ENCODE measurements at places on chromosomes 1 and 21.

- DNase-seq = no peak
Measured at GRCh38 chr1:33624991-33625870, 152.8 kb downstream of the ZSCAN20 start.

DNA sequence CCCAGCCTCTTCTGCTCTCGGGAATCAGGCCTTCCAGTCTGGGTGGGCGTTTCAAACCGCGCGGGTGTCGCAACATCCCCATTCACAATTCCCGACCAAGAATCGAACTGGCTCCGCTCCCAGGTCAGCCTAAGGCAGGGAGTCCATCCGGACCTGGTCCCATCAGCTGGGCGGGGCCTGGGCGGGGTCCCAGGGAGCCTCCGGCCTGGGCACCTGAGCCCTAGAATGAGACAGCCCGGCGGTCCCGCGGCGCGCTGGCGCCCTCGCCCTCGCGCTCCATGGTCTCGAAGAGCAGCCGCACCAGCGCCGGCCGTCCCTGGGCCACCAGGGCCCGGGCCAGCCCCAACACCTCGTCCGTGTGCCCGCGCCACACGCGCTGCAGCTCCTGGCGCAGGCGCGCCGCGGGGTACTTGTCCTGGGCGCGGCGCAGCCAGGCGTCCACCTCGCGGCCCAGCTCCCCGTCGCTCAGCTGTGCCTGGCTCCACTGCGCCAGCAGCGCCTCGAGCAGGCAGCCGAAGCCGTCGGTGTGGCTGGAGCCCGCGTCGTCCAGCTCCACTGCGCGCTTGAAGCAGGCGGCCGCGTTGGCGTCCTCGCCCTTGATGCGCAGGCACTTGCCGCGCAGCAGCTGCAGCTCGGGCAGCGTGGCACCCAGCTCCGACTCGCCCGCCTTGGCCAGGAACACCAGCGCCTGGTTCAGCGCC is 16.9 kb upstream of the PARS2 start:
- no peak for DNase-seq

GRCh38 chr21:29074007-29074376 is 544 bp upstream of the CCT8 start:
- DNase-seq = no peak

- DNase-seq = peak; percentile 2
Measured at GRCh38 chr21:33643658-33644311, 1.5 kb downstream of the ITSN1 start.

GRCh38 chr1:219660666-219661463 is 48.0 kb upstream of the ZC3H11B start:
- peak; percentile 95 for DNase-seq

GRCh38 chr1:84259989-84260388 is 41.5 kb upstream of the SAMD13 start:
- no peak for DNase-seq

DNA sequence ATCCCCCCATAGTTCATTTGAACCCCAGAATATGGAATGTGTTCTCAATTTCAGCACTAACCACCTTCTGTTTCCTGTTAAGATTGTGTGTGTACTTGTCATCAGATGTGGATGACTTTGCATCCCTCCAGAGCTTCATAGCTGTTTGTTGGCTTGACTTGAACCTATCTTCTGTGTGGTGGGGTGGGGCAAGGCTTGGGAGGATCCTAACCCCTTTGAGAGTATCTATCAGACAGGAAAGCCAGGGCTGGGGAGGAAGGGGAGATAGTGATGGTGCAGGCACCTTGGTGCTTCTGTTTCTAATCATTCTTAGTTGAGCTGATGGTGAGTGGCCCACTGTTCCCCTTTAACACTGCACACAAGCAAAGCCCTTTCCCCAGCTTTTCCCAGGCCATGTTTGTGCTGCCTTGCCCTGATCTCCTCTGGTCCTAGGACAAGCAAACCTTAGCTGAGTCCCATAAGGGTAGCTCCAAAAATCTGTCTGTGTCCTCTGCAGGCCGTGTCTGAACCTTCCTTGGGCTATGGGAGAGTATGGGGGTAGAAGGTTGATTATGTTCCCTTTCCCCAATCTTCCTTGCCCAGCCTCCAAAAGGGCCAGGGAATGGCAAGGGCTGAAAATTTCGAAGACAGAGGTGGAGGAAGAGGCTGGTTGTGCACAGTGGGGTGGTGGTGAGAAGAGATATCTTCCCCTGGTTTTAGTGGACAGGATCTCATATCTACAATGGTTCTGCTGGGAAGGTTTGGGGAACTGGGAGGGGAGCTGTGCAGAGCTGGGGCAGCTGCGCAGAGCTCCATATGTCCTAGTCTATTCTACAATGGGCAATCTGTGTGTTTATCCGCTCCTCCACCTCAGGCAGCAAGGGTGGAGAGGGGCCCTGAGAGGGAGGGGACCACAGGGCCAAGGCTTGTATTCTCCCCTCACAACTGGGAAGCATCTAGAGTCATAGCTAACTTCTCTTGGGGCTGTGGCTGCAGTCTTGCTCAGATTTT is 1.4 kb downstream of the NHLH1 start:
- no peak for DNase-seq

DNA sequence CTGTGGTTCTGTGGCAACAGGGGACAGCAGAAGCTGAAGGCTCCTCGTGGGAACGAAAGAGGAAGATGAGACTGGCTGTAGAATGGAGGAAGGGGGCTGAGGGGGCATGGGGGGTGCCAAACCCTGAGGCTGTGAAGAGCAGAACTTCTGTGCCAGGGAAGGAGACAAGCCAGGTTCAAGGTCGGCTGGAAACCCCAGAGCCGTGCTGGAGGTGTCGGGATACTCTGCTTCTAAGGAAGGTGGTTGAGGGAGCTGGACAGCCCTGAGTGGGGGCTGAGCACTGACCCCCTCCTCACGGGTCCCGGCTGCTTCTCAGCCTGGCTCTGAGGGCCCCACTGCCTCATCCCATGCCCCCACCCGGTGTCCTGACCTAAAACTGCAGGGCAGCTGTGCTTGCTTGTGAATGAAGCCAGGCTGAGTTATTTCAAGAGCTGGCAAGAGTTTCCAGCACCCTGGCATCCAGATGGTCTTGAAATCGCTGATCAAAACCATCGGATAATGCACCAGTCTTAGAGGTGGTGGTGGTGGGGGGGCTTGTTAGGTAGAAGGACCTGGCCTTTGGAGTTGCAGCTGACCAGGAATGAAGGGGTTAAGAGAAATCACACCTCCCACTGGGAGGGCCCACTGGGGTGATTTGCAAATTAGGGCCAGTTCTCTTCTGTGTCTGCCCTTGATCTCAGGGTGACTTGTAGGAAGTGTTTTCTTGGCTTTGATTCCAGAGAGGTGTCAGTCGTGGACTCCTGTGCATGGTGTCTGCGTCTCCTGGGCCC is 218.9 kb upstream of the C1orf174 start:
- DNase-seq = no peak

DNA sequence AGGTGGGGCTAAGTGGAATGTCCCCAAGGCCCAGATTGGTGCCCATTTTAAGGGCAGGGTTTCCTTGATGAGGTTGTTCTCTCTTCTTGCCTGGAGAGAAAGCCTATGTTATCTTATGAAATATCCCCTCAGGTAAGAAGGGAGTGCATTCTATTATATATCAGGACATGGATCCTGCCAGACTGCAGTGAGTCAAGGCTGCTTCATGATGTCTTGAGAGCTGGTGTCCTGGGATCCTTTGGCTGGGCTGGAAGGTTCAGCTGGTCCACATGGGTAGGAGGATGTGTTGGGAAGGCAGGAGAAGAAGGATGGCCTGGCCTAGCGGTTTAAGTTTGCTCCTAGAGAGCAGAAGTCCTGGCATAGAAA is 207.6 kb downstream of the ROR1 start:
- no peak for DNase-seq

DNA sequence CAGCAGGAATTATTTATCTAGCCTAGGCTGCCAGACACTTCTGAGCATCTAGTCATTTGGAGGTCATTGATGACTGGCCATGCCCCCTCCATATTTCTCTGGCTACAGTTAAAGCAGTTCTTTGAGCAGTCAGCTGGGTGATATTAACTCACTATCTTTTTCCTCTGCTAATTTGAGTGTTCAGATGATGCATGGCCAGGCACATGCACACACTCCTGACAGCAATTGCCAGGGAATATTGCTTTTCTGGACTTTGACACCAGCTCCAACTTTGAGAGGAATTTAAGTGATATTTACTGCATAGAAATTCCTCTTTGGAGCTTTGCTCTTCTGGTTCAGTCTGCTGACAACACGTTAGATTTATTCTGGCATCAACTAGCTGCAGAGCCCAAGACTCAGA is 52.6 kb downstream of the CD247 start:
- no peak for DNase-seq

GRCh38 chr1:103489935-103490334 is 35.6 kb upstream of the RNPC3 start:
- no peak for DNase-seq

GRCh38 chr1:236844499-236845271 is 49.6 kb downstream of the MTR start:
- no peak for DNase-seq

DNA sequence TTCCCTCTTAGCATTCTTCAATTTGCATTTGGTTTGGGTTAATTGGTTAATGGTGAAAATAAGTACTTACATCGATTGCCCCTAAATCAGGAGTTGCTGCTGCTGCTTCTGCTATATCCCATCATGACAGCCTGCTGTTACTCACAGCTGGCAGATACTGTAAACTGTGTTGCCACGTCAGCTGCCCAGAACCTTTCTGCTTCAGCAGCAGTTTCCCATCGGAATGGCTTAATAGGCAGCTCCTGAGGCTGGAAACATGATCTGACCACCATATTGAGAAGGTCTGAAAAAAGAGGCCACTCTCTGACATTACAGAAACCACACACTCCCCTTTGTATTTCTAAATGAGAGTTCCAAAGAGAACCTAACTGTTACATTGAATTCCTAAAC is 14.3 kb upstream of the SEC16B start:
- DNase-seq = peak; percentile 14

DNA sequence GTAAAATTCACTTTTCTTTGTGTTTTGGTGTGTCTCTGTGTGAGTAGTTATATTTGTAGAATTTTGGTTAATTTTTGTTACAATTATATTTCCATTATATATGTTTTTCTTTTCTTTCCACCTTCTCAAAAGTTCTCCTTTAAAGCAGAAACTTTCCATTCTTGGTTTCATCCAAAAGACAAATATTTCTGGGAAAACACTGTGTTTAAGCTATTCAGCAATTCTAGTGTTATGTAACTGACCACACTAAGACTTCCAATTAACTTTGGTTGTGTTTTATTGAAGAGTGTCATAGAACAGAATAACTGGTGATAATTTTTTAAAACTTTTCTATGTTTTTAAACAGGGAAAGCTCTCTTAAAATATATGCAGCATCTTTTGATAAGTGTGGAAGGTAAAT is 13.6 kb upstream of the RGL1 start:
- DNase-seq = no peak

- no peak for DNase-seq
Measured at GRCh38 chr1:24119859-24120756, 8.2 kb upstream of the MYOM3 start.

- no peak for DNase-seq
Measured at GRCh38 chr21:37873655-37874054, 42.6 kb downstream of the KCNJ6 start.

DNA sequence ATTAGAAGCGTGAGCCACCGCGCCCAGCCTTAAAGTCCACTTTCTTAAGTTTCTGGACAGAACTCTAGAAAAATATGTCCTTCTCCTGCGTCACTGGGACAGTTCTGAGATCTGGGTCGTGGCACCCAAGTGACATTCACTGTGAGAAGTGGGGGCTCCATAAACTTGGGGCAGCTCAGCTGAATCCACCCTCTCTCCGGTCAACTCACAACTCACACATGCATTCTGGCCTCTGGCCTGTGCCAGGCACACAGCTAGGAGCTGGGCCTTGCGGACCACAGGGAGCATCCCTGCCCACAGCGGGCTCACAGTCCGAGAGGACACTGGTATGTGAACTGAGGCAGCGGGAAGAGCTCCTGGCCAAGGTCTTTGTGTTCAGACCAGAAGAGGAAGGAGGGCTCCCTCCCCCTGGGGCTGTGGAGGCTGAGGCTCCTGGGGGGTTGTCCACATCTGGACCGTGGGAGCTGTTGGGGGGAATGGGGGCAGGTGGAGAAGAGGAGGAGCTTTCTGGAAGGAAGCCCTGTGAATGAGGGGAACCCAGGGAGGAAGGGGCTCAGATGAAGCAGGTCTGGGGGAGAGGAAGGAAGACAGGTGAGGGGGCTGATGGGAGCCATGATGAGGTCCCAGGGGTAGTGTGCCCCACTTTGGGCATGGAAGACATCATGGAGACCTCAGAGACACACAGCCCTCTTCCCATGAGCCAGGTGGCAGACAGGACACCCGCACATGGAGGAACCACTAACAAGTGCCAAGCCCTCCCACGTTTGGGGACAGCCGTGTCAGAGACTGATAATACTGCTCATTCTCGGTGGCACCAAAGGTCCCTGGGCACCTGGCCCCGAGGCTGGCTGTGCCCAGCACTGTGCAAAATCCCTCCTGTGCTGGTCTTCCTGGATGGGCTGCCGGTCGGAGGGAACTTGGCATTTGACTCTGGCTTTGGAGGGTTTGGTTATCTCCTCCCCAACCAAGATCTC is 191.0 kb upstream of the VAMP3 start:
- DNase-seq = no peak

- DNase-seq = no peak
Measured at GRCh38 chr1:222117809-222118208, 375.9 kb upstream of the DUSP10 start.

DNA sequence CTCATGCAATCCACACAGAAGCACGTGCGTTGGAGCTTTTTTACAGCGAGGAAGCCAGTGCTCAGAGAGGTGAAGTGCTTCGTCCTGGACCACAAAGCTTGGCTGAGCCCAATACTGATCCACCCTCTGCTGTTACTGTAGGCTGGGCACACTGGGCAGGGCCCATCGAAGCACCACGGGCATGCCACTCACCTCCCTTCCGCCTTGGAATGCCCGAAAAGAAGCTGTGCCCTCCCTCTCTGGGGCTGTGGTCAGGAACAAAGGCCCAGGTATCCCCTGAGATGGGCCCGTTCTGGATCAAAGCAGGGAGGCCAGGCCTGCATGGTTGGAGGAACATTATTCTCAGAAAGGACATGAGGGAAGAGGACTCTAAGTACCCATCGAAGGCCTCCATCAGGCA is 206.7 kb upstream of the C1orf174 start:
- DNase-seq = no peak

Measured in neural crest cell (in vitro differentiated cells).